ENCODE measurements at places on chromosomes 3 and 15.

- DNase-seq: no peak
These were observed 2.1 kb downstream of the RIOX2 start for GRCh38 chr3:97970156-97970555.

DNA sequence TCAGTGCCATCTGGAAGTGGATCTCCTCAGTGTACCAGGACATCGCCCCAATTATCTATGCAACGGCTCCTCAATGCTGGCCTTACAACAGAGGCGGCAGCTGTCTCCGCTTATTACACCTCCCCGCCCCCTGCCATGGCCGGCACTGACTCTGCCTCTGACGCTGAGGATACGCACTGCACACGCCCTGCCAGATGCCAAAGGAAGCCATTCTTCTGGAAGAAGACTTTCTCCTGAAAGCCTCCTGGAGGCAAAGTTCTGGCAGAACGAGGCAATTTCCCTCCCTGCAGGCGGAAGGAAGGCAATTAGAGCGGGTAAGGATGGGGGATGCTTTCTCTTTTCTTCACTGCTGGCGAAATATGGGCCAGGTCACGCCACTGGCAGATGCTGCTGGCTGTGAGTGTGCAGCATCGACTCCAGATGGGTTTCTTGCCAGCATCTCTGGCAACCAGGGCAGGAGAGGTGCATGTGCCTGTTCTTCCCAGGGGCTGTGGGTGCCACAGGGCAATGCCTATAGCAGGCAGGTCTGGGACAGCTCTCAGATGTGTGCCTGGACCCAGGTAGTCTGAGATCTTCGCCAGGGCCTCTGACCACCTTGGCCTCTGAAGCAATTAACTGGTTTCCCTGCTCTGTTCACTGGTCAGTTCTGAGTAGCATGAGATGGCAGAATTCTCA lies 62.2 kb upstream of the MRPS22 start:
- DNase-seq: no peak

- DNase-seq: no peak
These were observed 25.6 kb downstream of the IQCB1 start for GRCh38 chr3:121809249-121809648.

DNA sequence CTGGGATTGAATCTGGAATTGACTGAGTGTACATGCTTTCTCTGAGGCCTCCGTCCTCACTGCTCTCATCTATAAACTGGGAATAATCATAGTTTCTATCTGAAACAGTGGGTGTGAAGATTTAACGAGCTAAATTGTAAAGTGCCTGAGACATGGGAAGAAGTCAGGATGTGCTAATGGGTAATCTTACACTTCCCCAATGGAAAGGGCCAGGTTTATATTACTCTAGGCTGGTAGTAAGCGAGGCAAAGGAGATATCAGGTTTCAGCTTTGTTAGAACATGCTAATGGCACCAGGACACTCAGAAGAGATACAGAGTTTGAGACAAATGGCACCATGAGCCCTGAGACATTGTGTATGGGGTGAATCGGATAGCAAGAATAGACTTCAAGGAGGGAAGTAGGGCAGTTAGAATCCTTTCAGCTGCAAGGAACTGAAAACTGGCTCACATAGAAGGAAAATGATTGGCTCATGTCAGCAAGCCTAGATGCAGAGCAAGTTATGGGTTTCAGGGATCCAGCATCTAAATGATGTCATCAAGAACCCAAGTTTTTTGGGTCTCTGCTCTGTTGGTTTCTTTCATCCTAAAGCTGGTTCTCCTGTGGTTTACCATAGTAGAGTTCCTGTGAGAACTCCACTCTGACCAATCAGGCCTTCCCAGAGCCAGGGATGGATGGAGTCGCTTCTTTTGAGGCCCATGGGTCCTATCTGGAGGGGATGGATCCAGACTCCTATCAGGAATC lies 21.8 kb downstream of the FLNB start:
- no peak for DNase-seq

DNA sequence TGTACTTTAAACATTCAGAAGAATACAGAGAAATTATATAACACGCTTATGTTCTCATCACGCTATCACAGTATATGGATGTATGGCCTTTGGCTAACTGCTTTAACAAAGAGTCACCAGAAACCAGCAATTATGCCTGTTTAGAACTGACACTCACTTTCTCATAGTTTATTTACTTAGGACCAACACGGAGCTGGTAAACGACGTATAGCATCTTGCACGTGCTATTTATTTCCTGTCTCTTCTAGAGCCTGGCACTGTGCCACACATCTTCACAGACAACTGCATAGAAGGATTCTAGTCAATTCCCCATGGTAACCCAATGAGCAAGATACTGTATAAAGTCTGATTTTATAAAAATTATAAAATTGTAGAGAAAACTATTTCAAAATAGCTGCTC lies 43.6 kb downstream of the TBC1D2B start:
- no peak for DNase-seq

DNA sequence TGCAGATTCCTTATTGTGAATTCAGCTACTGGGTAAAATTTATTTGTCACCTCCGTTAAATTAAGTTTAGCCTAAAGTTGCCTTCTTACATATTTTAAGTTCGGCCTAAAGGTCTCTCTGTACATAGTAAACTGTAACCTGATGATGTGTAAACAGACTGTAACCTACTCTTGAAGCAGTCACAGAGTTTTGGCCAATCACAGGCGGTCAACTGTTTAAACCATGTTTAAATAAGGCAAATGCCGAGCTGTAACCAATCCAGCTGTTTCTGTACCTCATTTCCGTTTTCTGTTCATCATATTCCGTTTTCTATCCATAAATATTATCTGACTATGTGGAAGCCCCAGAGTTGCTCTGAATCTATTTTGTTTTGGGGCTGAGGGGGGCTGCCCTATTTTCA lies 2.4 kb upstream of the ADAMTSL3 start:
- DNase-seq: no peak

DNA sequence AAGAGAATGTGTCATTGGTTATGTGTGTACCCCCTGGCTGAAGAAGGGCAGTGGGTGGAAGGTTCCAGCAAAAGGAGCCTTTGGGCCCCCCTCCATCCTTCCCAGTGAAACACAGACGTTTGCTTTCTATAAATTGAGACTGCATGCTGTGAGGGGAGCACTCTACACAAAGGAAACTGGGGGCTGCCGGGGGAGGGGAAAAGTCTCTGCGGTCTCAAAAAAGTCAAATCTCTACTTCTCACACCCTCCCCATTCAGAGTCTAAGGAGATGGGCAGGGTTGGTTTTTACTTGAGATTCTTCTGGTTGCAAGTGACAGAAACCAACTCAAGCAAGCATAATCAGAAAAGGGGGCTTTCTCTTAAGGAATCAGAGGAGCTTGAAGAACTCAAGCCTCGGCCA lies 50.1 kb upstream of the TLE3 start:
- DNase-seq: no peak

DNA sequence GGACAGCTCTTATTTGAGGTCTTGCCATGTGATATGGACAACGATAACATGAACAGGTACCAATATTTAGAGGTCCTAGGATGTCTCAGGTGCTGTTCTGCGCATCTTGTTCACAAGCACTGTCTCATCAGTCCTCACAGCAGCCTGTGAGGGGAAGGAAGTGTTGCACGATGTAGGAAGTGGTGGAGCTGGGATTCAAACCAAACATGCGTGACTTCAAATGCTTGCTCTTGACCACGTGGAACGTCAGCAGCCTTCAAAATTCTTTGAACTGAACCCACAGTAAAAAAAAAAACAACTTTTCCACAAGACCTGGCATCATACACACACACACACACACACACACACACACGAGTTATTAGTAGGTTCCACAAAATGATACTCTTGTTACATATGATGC lies 153.4 kb upstream of the SMAD3 start:
- DNase-seq: no peak

GRCh38 chr3:123621850-123622189 lies 37.0 kb upstream of the HACD2 start:
- DNase-seq: no peak

- no peak for DNase-seq
These were observed 5.1 kb downstream of the MECOM start for GRCh38 chr3:169658311-169658931.

DNA sequence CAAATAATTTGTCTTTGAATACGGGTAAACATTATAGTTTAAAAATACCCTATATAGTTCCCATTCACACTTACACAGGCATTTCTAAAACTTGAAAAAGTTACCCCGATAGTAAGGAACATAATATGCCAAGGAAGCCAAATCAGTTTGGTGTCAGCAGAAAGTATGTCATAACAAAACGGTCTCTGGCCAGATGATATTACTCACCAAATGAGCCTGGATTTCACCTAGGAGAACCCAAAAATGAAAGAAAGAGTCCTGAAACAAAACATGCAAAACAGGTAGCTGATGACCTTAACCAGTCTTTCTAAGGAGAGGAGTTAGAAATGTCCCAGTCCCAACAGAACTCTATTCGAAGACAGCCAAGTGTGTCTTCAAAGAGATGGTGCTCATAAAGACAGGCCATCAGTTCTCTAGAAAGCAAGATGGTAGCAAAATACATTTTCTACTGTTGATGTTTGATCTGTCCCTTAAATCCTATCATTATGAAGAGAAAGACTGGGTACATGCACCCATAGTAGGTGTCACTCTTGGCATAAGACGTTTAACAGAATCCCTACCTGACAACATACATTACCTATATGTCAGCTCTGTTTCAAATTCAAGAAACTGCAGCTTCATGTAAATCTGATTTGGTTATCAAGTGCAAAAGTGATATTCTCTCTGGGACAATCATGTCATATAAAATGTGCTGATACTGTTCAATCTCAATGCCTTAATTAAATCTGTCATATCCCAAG lies 942.5 kb downstream of the ROBO1 start:
- DNase-seq: no peak

GRCh38 chr3:28915741-28916500 lies 364.9 kb upstream of the RBMS3 start:
- peak; percentile 63 for DNase-seq

GRCh38 chr3:157683668-157684067 lies 180.5 kb upstream of the VEPH1 start:
- DNase-seq: no peak

GRCh38 chr3:56826831-56827722 lies 25.3 kb upstream of the ARHGEF3 start:
- DNase-seq: peak; percentile 28

DNA sequence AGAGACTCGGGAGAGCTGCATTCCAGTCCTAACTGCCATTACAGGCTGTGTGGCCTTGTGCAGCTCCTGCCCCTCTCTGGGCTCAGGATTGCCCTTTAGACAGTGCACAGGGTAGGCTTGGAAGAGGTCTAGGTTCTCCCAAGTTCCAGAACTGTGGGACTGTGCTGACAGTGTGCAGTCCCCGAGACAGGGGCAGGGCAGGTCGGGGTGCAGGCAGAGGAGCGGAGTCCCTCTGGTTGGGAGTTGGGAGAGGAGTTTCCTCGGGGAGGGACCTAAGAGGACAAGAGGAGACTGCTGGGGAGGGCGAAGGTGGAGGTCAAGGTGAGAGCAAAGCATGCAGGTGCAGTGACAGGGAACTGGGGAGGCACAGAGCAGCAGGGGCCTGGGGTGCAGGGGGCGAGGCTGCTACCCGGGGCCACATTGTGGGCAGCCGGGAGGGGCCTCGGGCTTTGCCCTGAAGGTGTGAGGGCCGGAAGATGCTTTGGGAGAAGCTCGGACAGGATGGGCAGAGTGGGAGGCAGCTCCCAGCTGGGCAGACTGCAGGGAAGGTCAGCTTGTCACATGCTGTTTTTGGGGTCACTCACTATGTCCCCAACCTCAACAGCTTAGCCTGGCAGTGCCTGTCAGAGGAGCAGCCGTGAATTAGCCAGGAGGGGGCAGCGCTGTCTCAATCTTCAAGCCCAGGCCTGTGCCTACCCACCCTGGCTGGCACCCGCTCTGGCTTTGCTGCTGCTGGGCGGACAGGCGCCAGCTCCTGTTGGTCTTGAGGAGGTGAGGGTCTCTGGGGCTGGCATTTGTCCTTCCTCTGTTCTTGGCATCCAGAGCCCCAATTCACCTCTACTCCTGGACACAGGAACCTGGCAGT lies 15.4 kb upstream of the CSPG4 start:
- peak; percentile 45 for DNase-seq

DNA sequence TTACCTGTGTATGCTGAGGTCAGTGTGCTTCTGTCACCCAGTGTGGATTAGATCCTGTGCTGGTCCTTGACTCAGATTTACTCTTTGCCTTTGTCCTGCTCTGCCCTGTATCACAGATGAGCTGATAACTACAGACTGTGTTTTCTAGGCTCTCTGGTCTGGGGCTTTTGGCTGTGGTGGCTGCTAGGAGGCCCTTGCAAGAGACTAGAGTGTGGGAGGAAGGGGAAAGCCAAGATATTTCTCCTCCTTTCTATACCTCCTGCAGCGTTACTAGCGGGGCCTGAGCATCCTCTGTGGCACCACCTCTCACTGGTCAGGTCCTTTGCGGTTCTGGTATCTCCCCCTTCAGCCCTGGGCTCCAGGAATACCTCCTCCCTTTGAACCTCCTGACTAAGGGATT lies 282.3 kb upstream of the TBC1D5 start:
- no peak for DNase-seq

DNA sequence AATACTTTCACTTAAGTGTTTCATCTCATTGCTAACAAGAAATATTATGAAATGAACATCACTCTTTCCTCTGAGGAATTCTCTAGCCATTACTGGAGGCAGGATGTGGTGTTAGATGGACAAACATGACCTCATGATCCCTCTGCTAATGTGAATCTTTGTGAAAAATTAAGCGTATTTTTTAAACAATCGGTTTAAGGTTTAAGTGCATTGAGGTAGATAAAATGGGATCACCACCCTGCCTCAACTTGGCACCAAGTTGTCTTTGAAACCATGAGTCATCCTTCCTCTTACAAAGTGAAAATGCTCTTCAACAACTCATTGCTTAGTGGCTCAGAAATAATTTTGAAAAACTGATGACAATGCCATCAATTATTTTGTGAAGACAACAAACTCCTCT lies 76.0 kb upstream of the DCBLD2 start:
- peak; percentile 99 for DNase-seq

DNA sequence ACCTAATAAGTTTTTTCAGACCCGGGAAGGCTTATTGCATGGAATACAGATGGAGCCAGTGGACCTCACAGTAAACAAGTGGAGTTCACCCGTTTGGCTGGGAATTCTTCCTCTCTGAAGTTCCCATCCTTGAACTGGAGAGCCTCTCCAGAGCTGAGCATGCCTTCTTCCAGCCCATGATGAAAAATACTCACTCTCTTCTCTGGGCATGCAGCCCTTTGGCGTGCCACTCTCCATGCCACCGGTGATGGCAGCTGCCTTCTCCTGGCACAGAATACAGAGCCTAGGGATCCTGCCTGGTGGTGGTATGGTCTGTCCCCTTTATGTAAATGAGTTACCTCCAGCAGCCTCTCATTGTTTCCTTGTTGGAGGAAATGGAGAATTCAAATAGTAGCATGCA lies 150.8 kb downstream of the LEKR1 start:
- no peak for DNase-seq

Data from HT1080 (cell line).